ENCODE measurements at places on chromosomes 16 and 17. TPM values are rescaled to one million over a fixed set of nuclear protein-coding genes. Genes with fewer than 3 reads are reported as not detected.

GRCh38 chr17:193841-194806 is 12.7 kb upstream of the DOC2B start:
- peak; percentile 60 for DNase-seq
- no peaks in the 10 kb centered on the region for H3K36me3 ChIP-seq
- peaks cover 5% of the 10 kb centered on the region for H3K27me3 ChIP-seq
- peaks cover 21% of the 10 kb centered on the region for H3K4me1 ChIP-seq
- no peak overlapping the region for H3K27ac ChIP-seq

DNA sequence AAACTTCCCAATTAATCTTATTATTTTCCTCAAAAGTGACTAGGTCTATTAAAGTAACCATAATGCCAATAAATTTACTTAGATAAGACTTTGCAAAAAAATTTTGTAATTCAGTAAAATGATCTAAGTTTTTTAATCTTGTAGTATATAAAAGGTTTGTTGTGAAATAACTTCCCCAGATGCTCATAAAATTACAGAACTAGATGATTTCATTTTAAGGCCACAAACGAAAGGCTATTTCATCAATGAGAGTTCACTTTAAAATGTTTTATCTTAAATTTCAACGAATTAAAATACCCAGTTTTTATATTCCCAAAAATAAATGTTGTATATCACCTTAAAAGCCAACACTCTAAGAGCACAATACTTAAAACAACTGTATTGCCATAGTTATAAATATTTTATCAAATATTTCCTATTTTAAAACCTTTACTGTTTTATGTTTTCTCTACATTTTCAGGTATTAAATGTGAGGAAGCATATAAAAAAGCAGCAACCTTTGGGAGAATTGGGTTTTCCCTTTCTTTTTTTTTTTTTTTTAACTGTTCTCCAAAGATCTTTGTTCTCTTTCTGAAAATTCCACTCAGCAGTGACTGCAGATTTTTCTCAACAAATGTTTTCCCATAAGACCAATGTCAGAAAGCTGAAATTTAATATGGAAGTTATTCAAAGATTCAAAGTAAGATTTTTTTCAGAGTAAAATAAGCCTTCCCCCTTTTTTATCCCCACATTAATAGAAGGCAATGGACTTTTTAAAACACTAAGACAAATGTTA is 169.9 kb downstream of the CYB561 start:
- DNase-seq: no peak
- H3K27ac ChIP-seq: no peak overlapping the region
- H3K4me1 ChIP-seq: no peaks in the 10 kb centered on the region
- no peak overlapping the region for H3K4me3 ChIP-seq
- H3K36me3 ChIP-seq: no peaks in the 10 kb centered on the region
- no peaks in the 10 kb centered on the region for H3K27me3 ChIP-seq

DNA sequence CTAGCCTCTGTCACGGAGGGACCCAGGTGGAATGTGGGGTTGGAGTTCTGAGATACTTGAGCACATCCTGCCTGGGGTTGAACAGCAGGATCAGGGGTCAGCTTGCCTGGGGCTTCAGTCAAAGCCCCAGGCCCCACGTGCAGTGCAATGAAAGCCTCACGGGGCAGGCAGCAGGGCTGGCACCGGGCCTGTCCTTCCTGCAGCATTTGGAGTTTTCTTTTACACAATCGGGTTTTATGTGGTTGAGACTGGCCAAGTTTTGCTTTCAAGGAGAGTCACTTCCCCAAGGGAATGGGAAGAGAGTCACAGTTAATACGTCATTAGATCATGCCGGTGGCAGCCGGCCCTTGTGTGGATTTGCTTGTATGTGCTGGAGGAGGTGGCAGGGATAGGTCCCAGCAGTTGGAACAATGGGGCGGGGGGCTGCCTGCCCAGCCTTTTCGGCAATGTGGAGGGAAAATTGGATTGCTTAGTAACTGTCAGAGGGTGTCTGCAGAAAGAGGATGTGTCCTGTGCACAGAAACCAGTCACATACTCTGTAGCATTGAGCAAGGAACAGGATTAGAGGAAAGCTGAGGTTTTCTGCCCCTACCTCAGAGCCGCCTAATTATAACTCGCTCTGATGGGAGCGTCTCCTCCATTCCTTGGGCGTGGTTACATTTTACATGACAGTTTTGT is 4.5 kb downstream of the RMI2 start:
- H3K4me1 ChIP-seq: peaks cover 53% of the 10 kb centered on the region
- no peak for DNase-seq
- peak overlapping the region; percentile 12 for H3K27ac ChIP-seq

- peaks cover 15% of the 10 kb centered on the region for H3K4me1 ChIP-seq
- peaks cover 49% of the 10 kb centered on the region for H3K36me3 ChIP-seq
- no peaks in the 10 kb centered on the region for H3K27me3 ChIP-seq
- no peak for DNase-seq
- H3K27ac ChIP-seq: no peak overlapping the region
Observed at GRCh38 chr17:5354310-5354709, 65.2 kb downstream of the NUP88 start.

Gene CCL1
- total RNA-seq: not detected

DNA sequence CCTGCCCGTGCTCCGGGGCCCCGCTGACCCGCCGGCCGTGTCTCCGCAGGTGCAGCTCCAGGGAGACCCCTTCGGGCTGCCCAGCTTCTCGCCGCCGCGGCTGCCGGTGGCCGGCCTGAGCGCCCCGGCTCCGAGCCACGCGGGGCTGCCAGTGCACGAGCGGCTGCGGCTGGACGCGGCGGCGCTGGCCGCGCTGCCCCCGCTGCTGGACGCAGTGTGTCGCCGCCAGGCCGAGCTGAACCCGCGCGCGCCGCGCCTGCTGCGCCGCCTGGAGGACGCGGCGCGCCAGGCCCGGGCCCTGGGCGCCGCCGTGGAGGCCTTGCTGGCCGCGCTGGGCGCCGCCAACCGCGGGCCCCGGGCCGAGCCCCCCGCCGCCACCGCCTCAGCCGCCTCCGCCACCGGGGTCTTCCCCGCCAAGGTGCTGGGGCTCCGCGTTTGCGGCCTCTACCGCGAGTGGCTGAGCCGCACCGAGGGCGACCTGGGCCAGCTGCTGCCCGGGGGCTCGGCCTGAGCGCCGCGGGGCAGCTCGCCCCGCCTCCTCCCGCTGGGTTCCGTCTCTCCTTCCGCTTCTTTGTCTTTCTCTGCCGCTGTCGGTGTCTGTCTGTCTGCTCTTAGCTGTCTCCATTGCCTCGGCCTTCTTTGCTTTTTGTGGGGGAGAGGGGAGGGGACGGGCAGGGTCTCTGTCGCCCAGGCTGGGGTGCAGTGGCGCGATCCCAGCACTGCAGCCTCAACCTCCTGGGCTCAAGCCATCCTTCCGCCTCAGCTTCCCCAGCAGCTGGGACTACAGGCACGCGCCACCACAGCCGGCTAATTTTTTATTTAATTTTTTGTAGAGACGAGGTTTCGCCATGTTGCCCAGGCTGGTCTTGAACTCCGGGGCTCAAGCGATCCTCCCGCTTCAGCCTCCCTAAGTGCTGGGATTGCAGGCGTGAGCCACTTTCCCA is 5.9 kb downstream of the CTF1 start:
- H3K4me3 ChIP-seq: peak overlapping the region; percentile 77
- no peaks in the 10 kb centered on the region for H3K27me3 ChIP-seq
- no peaks in the 10 kb centered on the region for H3K36me3 ChIP-seq
- peaks cover 75% of the 10 kb centered on the region for H3K4me1 ChIP-seq
- DNase-seq: peak; percentile 33
- peak overlapping the region; percentile 65 for H3K27ac ChIP-seq

GRCh38 chr16:1237990-1238389 is 2.5 kb upstream of the TPSAB1 start:
- H3K36me3 ChIP-seq: no peaks in the 10 kb centered on the region
- no peak for DNase-seq
- H3K4me1 ChIP-seq: no peaks in the 10 kb centered on the region

- H3K36me3 ChIP-seq: no peaks in the 10 kb centered on the region
- H3K4me3 ChIP-seq: no peak within 1 kb of the TSS
- H3K27me3 ChIP-seq: no peaks in the 10 kb centered on the region
- H3K4me1 ChIP-seq: no peaks in the 10 kb centered on the region
Observed at GRCh38 chr17:31321481-31321880, at the start of gene EVI2A. Gene EVI2A, minus strand, starts transcription at chr17:31321622. Its CDS starts 2,609 bp downstream, at chr17:31319013.

DNA sequence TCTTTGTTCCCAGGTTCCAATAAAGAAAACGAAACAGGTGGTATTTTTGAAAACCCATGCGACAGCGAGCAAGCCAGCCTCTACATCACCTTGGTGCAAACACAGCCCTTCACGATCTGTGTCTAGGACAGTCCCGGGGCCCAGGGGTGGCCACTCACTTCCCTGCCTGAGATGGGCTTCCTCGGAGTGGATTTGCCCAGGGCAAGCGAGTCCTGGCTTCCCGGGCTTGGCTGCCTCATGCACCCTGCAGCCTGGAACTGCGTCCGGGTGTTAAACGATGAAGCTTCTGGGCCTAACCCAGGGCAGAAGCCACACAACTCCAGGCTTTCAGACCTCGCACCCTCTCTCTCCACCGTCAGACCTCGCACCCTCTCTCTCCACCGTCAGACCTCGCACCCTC is 66.0 kb downstream of the RPH3AL start:
- H3K4me1 ChIP-seq: peaks cover 17% of the 10 kb centered on the region
- peaks cover 3% of the 10 kb centered on the region for H3K36me3 ChIP-seq
- no peak overlapping the region for H3K4me3 ChIP-seq
- no peaks in the 10 kb centered on the region for H3K27me3 ChIP-seq
- no peak overlapping the region for H3K27ac ChIP-seq
- DNase-seq: no peak
